HCEC 1CT (cell line): ENCODE measurements at places on chromosomes 16 and 17.

DNA sequence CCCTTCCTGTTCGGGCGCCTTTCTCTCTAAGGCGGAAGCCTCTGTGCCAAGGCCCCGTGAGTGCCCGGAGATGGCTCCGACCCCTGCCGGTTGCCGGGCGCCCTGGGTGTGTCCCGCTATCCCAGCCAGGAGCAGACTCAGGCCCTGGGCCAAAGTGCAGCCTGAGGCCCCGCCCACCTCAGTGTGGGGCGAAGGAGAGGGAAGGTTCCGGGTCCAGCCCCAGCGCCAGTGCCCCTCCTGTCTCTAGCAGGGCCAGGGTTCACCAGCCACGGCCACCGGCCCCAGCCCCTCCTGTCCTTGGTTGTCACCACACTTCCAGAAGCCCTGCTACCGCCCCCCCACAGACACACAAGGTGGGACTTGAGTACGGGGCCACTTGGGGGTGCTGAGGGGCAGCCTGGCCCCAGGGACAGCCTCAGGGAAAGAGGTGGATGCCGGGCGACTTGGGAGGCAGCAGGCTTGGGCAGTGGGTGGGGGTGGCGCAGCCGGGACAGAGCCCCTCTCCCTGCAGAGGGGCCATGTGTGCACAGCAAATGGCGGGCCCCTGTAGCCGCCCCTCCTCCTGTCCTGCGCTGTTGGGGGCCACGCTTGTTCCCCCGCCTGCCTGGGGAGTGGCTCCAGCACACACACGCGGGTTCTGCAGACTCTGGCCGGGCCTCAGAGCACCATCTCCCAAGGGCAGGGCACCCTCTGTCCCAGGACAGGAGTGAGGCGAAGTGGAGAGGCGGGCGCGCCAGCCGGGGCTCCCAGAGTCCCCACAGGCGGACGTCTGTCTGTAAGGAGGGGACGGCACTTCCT, 6.0 kb downstream of the C1QTNF8 start:
- DNase-seq: no peak

GRCh38 chr16:14125708-14126107, 54.6 kb downstream of the MRTFB start:
- DNase-seq: no peak

- no peak for DNase-seq
Observed at GRCh38 chr16:59144841-59145240, 410.7 kb upstream of the GOT2 start.

GRCh38 chr16:89114159-89114981, 20.7 kb downstream of the ACSF3 start:
- DNase-seq: no peak

GRCh38 chr17:39735882-39736281, 1.9 kb upstream of the GRB7 start:
- DNase-seq: no peak
